ENCODE measurements at places on chromosomes 7 and 10.

GRCh38 chr10:92734301-92734700, 44.5 kb downstream of the HHEX start:
- DNase-seq = no peak

DNA sequence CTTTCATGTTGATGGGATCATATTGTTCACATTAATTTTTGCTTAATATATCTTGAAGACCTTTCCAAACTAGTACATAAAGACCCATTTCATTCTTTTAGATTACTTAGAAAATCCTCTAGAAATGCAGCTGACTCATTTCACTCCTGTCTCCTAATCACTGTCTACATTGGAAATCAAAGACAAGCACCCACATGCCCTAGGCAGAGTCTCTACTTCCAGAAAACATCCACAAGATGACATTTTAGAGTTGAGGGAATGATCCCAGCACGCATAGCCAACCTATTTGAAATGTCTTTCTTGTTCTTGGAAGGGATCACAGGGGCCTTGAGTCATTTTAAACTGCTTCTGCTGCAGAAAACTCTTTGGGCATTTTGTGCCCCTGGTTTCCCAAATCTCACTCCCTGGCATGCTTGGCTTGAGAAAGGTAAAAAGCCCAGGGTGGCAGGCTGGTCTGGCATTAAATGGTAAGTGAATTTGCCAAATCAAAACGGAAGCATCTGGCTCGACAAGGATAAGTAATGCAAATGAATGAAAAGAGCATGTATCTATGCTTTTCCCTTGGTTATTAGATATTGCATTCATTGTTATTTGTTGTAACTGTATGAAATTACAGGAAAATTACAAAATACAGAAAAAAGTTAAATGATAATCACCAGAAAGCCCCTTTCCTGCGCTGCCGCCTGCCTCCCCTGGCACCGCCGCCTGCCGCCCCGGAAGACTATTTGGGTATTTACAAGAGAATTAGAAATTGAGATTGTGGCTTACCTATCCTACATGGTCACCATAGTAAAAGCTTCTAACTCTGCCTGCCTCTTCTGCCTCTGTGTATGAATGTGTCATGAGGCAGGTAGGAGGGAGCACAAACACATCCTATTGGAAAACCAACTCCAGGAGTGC, 225.3 kb downstream of the PTEN start:
- no peak for DNase-seq

DNA sequence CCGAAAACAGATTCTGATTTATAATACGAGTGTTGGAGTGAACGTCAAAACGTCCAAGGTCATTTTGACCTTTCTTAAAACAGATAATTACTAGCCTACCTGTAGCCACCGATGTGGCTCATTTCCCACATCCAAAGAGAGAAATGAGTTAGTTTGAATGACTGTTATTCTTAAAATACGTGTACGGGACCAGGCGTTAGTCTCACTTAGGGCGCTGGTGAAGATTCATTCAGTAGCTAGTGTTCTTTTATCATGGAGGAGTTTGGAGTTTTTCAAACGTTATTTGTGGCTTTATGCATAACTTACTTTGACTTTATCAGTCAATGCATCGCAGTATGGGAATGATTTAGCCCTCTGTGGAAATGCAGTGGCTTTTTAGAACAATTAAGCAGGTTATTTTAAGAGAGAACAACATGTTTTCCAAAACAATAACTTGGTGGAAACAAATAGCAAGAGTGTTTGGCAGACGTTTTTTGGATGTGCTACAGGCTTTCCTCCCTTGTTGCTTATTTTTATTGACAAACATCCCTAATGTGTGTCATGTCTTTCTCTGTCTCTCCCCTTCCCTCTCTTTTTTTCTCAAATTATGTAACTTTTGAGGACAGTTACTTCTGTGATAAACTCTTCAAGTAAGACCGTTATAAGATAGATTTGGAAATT, 1.6 kb downstream of the BICC1 start:
- DNase-seq = no peak

DNA sequence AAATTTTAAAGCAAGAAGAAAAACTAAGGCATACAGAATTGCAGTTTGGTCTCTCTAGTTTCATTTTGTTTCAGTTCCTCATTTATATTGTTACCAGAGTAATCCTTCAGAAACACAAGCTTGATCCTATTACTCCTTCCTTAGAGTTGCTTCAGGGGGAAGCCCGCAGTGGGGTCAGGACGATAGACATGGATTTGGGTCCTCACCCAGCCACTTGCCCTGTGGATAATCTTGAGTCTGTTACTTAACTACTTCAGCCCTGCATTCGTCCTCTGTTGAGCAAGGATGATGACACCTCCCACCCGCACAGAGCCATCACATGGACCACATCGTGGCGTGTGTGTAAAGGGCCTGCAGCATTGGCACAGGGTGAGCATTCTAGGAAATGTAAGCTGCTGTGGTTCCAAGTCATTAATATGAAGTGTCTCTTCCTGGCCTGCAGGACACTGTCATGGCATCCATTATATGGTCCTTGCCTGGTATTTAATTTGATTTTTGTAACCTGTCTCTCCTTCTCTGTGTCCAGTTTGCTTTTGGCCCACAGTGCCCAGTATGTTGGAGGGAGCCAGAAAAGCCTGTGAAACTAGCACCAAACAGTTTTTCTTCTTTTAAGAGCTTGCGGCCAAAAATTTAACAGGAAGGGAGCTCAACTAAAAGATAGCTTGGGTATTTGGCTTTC, 111.2 kb downstream of the EEPD1 start:
- DNase-seq = no peak

DNA sequence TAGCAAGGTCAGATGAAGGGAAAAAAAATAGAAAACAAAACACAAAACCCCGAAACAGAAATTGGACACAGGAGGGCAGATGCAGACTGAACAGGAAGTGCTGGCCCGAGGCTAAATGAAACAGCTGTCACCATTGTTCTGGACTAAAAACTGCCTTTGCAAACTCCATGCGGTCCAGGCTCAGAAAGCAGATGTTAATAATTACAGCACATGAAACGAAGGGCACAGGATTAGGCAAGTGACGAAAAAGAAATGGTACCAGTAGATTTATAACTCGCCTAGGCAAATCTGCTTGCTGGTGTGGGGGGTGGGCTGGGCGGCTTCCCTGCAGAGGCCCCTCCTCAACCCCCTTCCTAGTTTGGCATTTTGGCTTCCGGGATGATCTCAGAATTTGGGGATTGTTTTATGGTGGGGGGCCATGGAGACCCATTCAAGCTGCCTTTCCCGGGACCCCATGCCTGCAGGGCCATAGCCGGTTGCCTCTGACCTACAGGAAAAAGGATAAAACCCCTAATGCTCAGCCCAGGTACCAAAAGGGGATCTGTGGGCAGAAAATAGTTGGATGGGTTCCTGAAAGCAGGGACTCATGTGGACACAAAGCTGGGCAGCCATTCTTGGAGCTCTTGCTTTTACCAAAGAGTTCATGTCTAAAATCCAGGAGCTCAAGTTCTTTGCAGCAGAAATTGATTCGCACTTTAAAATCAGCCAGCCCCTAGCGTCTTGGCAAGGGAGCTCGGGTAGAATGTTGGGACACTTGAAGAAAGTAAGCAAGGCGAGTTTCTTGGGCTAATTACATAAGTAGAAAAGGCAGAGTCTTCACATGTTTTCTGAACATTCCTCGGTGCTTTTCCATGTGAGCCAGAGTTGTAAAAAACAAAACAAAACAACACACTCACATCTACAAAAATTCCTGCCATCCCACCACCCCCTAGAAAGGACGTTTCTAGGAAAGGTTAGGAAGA, 39.0 kb upstream of the EMX2 start:
- no peak for DNase-seq

- no peak for DNase-seq
Observed at GRCh38 chr7:259751-260405, 30.1 kb upstream of the FOXL3 start.

GRCh38 chr10:4840151-4840550, 14.1 kb downstream of the AKR1E2 start:
- no peak for DNase-seq

DNA sequence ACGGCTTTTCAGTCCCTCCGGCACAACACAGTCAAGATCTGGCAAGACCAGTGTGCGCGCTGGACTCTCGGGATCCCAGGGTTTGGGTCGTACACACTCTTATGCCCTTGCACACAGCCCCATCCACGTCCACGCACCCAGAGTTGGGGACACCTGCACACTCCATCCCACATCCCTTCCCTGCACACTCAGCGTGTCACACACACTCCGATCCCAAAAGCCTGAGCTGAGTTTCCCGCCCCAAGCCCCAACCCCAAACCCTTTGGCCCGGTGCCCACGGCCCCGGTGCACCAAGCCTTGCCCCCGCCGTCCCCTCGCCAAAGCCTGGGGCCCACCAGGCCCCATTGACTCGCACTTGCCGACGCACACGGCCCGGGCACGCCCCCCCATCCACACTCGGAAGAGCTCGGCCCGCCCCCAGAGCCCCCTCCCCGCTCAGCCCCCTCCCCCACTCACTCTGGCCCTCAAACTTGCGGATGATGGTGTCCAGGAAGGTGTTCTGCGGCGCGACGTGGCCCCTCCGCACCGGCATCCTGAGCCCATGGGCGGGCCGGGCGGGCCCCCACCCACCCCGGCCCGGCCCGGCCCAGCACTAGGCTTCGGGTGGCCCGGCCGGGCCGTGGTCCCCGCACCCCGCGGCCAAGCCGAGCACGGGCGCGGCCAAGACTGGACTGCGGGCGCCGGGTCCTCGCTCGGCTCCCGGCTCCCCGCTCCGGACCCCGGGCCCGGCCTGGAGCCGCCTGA, 567 bp downstream of the KCNH2 start:
- no peak for DNase-seq

GRCh38 chr7:29271319-29271658, 76.7 kb downstream of the CHN2 start:
- DNase-seq = no peak

- DNase-seq = no peak
Observed at GRCh38 chr10:127925471-127926207, 18.7 kb downstream of the PTPRE start.

DNA sequence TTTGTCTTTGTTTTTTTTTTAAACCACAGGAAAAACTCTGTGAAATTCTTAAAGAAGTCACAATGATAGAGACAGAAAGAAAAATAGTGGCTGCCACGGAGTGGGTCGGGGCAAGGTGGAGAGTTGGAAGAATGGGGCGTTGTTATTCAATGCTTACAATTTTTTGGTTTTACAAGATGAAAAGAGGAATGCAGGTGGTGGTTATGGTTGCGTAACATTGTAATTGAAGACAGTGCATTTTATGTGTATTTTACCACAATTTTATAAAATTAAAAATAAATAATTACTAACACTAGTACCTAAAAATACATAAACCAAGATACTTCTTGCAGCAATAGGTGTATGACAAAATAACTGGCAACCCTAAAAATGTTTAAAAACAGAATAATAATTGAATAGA, 76.9 kb upstream of the VOPP1 start:
- DNase-seq = no peak

GRCh38 chr7:143490717-143491306, 13.1 kb downstream of the TAS2R41 start:
- no peak for DNase-seq

DNA sequence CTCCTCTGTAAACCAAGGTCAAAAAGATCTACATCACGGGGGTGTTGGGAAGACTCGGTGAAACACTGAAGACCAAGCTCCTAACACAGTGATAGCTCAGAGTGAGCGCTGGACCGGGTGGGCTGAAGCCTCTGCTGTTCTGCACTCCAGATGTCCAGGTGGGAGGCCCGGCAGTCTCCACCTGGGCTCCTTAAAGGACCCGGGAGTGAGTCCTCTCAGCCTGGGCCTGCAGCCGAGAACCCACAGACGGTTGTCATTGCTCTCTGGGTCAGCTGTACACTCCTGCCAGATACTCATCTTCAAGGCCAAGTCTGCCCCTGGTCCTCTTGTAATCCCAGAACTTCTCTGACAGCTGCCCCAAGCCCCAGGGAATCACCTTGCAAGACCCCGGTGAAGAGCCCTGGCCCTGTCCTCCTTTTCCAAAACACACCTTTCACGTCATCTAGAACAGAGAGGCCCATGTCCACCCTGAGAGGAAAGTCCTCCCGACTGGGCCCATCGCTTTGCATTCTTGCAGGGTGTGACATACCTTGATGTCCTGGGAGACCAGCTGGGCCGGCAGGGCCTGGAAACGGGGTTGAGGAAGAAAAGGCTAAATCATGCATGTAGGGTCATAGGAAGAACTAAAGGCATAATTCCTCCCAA, 43.7 kb downstream of the COL17A1 start:
- no peak for DNase-seq

GRCh38 chr7:32916006-32916405, 24.4 kb upstream of the KBTBD2 start:
- no peak for DNase-seq

DNA sequence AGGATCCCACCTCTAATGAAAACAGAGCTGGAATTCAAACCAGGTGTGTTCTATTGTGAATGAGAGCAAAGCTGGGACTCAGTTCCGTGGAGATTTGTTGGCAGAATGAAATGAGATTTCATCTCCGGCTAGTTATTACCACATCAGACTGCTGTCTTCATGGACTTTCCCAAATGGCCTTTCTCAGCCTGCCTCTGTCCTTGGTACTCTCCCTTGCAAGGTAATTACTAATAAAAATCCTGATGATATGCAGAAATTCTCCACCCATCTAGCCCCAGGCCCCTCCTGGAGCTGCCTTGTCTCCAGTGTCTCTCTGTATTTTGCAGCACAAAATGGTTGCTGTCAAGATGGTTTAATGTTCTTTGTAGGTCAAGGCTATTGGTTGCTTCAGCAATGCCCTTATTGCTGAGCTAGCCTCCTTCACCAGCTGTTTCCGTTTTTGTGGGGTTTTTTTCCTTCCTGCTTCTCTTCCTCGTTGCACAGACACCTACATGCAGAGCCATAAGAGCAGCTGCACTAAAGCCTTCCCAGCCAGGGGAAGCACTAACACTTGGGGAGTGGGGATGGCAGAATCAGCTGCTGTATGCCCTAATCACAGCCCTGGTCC, 185.0 kb upstream of the GHITM start:
- no peak for DNase-seq

GRCh38 chr7:24075426-24075810, 208.6 kb upstream of the NPY start:
- DNase-seq = no peak

DNA sequence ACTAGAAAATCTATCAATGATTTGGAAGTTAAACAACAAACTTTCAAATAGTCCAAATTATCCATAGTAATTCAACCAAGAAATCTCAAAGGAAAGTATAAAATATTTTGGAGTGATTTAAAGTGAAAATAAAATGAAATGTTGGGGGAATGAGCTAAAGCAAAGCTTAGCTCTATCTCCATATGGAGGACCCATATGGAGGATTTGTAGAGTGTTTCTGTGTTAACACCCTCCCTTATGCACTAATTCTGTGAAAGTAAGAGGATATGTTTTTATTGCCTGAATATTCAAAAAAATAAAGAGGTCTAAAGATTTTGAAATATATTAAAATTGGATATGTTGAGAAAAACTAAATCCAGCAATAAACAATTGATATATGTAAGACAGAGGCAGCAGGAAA, 31.6 kb downstream of the CDC14C start:
- DNase-seq = no peak

Measured in stimulated activated CD8-positive, alpha-beta memory T cell treated with anti-CD3 and anti-CD28 coated beads, Interleukin-15, amount 100 ng/mL, for 1 hour (primary cell).